ENCODE measurements at places on chromosomes 7 and 10. TPM values are rescaled to one million over a fixed set of nuclear protein-coding genes. Genes with fewer than 3 reads are reported as not detected.

The ZNF107 gene
- not detected for total RNA-seq

The WNT2 gene
- total RNA-seq: not detected

The GRK5 gene
- total RNA-seq: 1.2 TPM

The SPDYE9 gene
- not detected for total RNA-seq

The PIK3AP1 gene
- 1.2 TPM for total RNA-seq

The CYP26A1 gene
- total RNA-seq: 190 TPM

The CUBN gene
- 0.10 TPM for total RNA-seq

The ZNF479 gene
- not detected for total RNA-seq

The BCL7B gene
- 18.7 TPM for total RNA-seq

The GTF2IRD1 gene
- total RNA-seq: 21.1 TPM

The LLCFC1 gene
- total RNA-seq: not detected

The TDRD1 gene
- 0.14 TPM for total RNA-seq

The PTPRN2 gene
- total RNA-seq: 0.80 TPM

The GSTO2 gene
- total RNA-seq: 20.6 TPM

Data from H7 (cell line).